ENCODE measurements at places on chromosomes 11 and 22.
A peak's percentile ranks its signal among the peaks of the same experiment; 100 is the strongest.

- no peak for DNase-seq
These were observed 6.9 kb upstream of the SORL1 start for GRCh38 chr11:121445071-121445768.

GRCh38 chr11:45930031-45930794, 7.8 kb downstream of the LARGE2 start:
- DNase-seq = peak; percentile 88

DNA sequence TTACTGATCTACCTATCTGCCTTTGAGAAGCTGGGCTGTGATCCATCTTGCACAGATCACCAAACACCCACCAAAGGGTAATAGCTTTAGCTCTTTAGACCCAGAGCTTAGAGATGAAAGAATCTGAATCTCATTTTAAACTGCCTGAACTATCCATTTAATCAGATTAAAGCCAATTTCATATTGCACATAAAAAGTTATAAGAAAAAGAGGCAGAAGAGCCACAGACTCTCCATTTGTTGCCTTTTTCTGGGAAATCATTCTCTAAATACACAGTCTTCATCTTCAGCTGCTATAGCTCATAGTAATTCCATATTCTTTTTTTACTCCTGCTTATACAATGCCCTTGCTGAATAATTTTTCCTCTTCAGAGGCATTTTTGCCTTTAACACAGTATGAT, 271.2 kb downstream of the DLG2 start:
- no peak for DNase-seq

DNA sequence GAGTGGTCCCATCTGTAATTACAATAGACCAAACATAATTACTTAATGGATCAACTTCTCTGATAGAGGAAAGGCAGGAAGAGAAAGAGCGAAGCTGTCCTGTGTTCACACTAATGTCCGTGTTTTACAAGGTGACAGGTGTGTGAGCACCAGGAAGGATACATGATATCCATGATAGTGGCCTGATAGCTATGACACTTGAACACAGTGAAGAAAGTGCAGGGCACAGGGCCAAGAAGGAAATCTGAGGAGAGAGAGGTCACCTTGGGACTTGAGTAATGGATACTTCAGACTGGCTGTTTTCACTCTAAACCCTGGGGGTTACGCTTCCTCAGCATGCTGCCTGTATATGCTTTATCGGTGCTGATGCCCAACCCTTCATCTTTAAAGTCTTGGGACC, 29.4 kb downstream of the TUB start:
- no peak for DNase-seq

GRCh38 chr22:21707677-21708076, 27.9 kb downstream of the YPEL1 start:
- no peak for DNase-seq

- no peak for DNase-seq
These were observed 76.8 kb downstream of the SOX6 start for GRCh38 chr11:16279524-16279923.

- no peak for DNase-seq
These were observed 19.6 kb downstream of the MACROD1 start for GRCh38 chr11:64146036-64146955.

DNA sequence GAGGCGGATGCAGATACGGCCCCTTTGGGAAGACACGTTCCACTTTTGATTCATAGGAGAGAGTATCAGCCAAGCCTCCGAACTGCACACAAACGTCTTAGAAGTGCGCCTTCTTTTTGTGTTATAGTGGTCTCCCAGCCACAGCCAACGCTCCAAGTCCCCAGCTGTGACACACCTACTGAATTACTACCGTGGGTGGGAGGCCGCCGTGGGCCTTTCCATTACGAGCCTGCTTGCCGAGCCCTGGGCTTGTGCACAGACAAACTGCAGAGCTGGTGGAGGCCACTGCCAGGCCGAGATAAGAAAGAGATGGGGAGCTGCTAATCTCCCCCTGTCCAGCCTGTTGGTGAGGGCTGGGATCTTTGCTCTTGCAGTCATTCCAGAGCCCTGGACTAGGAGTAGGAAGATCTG, 761 bp downstream of the HMBS start:
- DNase-seq = no peak

DNA sequence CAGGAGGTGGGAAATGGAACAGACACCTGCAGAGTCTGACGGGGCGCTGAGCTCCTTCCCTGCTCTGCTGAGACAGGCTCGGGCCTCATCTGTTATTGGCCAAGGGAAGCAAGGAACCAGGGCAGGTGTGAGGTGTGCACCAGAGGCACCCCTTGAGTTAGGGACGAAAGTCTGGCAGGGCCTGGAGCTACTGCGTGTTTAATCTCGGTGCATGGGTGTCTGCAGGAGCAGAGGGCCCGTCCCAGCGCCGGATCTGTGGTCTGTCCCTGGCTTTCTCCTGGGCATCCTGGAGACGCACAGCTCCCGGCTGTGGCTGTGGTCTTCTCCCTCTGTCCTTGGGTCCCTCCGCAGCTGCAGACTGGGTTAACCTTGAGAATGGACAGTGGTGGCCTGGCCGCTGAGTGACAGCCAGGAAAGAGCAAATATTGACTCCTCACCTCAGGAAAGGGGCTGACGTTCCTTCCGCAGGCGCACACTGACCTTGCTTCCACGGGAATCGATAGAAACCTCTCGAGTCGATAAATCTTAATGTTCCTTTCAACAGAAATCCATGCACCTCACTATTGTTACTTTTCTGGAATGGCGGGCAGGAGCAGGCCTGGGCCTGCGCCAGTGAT, 975.6 kb downstream of the BRD1 start:
- DNase-seq = no peak

GRCh38 chr11:8080674-8081590, at the start of gene TUB:
TSS of gene TUB (plus strand) at chr11:8081211. CDS start at chr11:8081511, 300 bp downstream.
- DNase-seq = no peak

DNA sequence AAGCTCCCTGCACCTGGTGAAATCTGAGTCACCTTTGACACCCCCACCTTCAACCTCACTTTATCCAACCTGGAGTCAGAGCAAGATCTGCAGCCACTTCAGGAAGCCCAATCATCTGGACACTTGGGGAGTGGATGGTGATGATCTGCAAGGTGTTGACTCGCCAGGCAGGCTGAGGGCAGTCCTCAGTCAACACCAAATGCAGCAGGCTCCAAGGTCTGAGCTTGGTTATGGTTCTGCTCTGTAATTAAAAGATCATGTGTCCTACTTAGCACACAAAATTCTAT, 446.9 kb downstream of the BRD1 start:
- DNase-seq = no peak

DNA sequence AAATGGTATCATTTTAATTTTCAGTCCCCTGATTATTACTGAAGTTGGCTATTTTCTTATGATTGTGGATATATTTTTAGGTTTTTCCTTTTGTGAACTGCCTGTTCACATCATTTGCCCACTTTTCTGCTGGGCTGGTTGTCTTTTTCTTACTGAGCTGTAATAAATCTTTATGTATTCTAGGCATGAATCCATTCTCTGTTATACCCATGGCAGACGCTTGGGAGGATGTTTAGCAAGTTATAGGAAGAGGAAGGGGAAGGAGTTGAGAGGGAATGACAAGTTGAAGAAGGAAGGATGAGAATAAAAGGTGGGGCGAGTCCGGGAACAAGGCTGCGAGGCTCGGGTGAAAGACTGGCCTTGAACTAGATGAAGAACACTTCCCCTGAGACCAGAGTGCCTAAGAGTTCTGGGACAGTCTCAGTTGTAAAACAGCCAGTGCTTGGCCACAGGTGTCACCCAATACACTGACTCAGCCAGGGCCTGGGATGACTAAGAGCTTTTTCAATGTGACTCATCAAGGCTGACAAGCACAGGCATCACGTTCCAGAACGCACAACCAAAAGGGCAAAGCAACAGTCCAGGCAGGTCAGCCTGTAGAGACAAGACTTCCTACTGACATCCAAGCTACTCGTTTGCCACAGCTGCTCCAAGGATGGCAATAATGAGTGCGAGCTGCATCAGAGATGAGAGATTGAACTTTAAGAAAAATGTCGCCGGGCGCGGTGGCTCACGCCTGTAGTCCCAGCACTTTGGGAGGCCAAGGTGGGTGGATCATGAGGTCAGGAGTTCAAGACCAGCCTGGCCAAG, 35.2 kb downstream of the LRFN4 start:
- DNase-seq = peak; percentile 21

- DNase-seq = no peak
These were observed 9.0 kb downstream of the POLR3H start for GRCh38 chr22:41535244-41535643.

Measured in SHP77 treated with DMSO at 0.1 percent for 48 hours (cell line).